ENCODE measurements at places on chromosomes 3 and 15. TPM values are rescaled to one million over a fixed set of nuclear protein-coding genes. Genes with fewer than 3 reads are reported as not detected.

Gene CAMK2N2
- 0.23 TPM for total RNA-seq

Gene KNG1
- total RNA-seq = not detected

Gene IL20RB
- 1.4 TPM for total RNA-seq

DNA sequence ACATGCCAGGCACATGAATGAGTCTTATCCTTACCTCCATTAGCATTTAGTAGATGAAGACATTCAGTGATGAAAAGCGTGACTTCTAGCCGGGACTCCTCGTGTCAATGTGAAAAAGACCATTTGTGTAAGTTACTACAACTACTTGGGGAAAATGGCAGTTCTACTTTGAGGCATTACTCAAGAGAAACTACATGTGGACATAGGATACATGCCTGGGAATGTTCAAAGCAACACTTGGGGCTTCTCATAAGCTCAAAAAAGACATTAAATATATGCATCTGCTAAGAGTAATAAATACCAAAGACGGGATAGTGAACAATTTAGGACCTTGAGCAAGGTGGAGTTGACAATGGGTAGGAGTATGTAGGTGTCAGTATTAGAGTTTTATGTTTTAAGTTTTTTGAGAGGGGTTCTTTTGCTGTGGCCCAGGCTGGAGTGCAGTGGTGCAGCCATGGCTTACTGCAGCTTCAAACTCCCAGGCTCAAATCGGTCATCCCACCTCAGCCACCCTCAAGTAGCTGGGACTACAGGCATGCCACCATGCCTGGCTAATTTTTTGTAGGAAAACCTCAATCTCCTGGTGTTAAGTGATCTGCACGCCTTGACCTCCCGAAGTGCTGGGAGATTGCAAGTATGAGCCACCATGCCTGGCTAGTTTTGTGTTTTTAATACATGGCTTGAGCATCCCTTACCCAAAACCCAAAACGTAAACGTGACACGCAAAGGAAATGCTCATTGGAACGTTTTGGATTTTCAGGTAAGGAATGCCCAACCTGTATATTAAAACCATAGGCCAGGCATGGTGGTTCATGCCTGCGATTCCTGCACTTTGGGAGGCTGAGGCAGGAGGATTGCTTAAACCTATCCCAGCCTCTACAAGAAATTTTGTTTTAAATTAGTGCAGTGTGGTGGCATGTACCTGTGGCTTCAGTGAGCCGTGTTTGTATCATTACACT is 3.9 kb downstream of the RPLP1 start:
- peaks cover 38% of the 10 kb centered on the region for H3K4me1 ChIP-seq
- DNase-seq = no peak
- H3K27ac ChIP-seq = peak overlapping the region; percentile 8
- no peaks in the 10 kb centered on the region for H3K27me3 ChIP-seq

GRCh38 chr3:116391296-116392201 is 53.7 kb downstream of the LSAMP start:
- H3K4me1 ChIP-seq = no peaks in the 10 kb centered on the region
- H3K4me3 ChIP-seq = no peak overlapping the region
- no peak overlapping the region for H3K27ac ChIP-seq
- DNase-seq = no peak
- H3K36me3 ChIP-seq = no peaks in the 10 kb centered on the region

DNA sequence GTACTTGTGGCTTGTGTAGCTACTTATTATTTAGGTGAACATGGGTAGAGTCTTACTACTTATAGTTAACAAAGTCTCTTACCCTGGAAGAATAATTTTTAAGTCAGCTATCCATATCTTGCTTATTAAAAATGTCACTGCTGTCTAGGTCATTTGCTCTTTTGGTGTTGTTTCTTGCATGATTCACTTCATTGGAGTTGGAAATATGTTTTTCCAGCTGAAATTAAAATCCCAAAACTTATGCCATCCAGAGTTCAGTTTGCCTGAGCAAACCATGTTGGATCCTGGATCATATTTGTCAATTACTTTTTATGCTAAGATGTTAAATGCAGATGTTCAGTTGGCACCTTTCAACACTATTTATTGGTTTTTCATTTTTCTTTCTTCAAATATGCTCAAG is 421.0 kb upstream of the RBMS3 start:
- no peaks in the 10 kb centered on the region for H3K36me3 ChIP-seq
- DNase-seq = no peak
- no peak overlapping the region for H3K4me3 ChIP-seq
- no peaks in the 10 kb centered on the region for H3K27me3 ChIP-seq
- H3K4me1 ChIP-seq = no peaks in the 10 kb centered on the region
